ENCODE measurements at places on chromosomes 5 and 9.

GRCh38 chr5:139004374-139005307 lies 129.5 kb upstream of the LRRTM2 start:
- no peak for DNase-seq

DNA sequence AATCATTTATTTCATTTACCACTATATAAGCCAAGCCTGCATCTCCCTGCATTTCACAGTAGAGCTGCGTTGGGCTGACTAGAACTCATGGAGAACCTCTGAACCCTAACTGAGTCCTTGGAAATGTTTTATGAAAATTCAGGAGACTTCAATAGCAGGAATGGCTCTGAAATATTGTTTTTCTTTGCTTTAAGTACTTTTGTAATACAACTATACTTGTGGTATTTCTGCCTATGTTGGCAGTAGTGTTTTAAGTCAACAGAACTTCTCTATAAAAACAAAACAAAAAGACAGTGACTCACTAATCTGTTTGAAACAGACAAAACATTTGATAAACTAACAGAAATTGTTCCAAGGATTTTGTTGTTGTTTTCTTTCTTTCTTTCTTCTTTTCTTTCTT lies 489.2 kb upstream of the MEF2C start:
- no peak for DNase-seq

- DNase-seq: no peak
Observed at GRCh38 chr9:38368731-38369130, 23.8 kb upstream of the ALDH1B1 start.

DNA sequence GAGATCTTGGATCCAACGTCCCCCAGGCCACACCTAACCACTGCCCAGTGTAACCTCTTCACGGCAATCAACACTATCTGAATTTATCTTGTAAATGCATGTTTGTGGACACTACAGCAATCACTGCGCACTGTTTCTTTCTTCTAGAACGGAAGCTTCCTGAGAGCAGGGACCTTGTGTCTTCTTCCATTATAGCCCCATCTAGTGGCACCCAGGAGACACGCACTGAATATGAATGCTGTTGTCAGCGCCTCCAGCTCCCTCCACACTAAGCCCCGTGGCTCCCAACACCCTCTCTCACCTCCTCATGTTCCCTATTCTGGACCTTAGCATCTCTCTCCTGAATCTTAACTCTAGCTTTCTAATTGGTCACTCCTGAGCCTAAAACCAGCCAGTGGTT lies 72.7 kb downstream of the SMIM23 start:
- DNase-seq: no peak

DNA sequence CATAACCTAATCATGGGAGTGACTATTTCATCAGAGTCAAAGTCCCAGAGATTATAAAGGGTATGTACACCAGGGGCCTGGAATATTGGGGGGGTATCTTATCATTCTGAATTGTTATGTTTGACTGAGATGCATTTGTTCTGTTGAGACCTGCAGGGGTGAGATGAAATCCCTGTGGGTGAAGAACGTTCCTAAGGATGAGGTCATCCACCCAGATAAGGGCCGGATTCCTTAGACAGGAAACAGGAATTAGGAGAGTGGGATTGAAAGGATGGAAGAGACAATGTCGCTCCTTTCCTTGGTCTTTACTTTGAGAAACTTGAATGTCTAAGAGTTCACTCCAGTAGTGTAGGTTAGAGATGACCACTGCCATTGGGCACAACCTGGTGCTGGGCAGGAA lies 54.7 kb downstream of the GAS1 start:
- no peak for DNase-seq

Measured in HL-60 (cell line).